ENCODE measurements at places on chromosomes 3 and 15. TPM values are rescaled to one million over a fixed set of nuclear protein-coding genes. Genes with fewer than 3 reads are reported as not detected.

Gene TMEM39A
- total RNA-seq: 43.9 TPM

DNA sequence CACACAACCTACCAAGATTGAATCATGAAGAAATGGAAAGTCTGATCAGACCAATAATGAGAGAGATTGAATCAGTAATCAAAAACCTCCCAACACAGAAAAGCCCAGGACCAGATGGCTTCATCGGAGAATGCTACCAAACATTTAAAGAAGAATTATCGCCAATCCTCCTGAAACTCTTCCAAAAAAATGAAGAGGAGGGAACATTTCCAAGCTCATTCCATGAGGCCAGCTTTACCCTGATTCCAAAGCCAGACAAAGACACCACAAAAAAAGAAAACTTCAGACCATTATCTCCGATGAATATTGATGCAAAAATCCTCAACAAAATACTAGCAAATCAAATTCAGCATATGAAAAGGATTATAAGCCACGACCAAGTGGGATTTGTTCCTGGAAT is 94.1 kb downstream of the SENP2 start:
- no peak for DNase-seq

Gene NIT2
- 41.5 TPM for total RNA-seq

DNA sequence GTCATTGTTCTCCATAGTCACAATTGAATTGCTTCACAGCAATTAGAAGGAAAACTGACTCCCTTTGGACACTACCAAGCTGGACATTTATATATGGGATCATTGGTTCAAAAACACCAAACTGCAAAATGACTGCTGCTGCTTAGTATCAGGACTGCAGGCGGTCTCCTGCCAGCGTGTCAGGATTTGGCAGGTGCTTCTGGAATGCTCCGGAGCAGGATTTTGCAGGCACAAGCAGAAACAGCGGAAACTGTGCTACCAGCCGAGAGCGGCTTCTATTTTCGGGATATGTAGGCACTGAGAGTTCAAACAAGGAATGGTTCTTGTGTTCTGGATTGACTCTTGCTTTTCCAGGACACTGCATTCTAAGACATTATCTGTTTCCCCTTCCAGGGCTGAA is 95.5 kb downstream of the SSR3 start:
- DNase-seq: no peak

DNA sequence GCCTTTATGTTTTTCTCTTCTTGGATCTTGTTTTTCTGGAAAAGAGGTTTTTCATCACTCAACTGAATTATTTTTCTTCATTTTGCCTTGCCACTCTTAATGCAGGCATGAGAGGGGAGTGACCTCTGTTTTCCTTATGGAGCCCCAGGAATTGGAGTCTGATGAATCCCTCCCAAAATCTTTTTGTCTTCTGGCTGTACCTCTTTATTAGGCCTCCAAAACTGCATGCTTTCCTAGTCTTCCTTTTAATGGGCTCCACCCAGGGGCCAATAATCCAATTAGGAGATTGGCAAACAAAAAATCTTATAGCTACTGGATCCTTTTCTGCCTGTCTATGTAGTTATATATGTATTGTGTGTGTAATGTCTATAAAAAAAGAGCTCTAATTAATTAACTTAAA is 192.4 kb upstream of the PEX5L start:
- DNase-seq: no peak

Data from neural crest cell (in vitro differentiated cells).